ENCODE measurements at places on chromosomes 3 and 15. TPM values are rescaled to one million over a fixed set of nuclear protein-coding genes. Genes with fewer than 3 reads are reported as not detected.

GRCh38 chr3:133578548-133579191 is 5.2 kb downstream of the CDV3 start:
- peak; percentile 31 for DNase-seq

The SAMD7 gene
- not detected for polyA plus RNA-seq

- DNase-seq, result no peak
Observed at GRCh38 chr15:28911310-28911931, 25.6 kb downstream of the APBA2 start.

The C3orf52 gene
- 3.8 TPM for polyA plus RNA-seq

The MAGEL2 gene
- polyA plus RNA-seq, result 0.15 TPM

The NOX5 gene
- not detected for polyA plus RNA-seq

- no peak for DNase-seq
Observed at GRCh38 chr3:4813909-4814304, 165.3 kb upstream of the BHLHE40 start.

The TMOD2 gene
- polyA plus RNA-seq, result 0.54 TPM

DNA sequence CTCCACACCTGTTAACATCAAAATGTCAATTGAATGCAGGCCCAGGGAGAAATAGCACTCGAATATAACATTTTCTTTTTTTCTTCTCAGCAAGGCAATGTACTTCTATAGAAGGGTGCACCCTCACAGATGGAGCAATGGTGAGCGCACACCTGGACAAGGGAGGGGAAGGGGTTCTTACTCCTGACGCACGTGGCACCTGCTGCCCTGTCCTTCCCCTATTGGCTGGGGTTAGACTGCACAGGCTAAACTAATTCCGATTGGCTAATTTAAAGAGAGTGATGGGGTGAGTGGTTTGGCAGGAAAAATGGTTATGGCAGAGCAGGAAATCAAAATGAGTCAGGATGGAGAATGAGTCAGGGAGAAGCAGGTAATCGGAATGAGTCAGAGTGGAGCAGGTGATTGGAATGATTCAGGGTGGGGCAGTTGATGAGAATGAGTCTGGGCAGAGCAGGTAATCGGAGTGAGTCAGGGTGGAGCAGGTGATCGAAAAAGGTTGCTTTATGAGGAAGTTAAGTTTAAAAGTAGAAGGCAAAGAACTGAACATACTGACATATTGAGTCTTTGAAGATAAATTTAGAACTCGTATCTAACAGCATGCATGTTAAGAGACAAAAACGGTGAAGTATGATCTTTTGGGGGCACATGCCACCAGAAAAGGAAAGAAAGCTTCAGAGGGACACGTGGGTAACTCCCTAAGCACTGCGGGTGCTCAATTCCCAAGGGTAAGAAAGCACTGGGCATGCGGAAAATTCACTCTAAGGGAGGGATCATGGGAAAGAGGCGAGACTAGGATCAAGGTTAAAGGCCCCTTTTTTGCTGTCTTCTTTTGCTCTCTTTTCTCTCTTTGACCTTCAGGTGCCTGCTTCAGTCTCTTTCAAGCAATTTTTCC is 72.9 kb upstream of the GALNT15 start:
- DNase-seq, result peak; percentile 96

GRCh38 chr3:25246913-25247312 is 181.2 kb upstream of the RARB start:
- DNase-seq, result no peak

Measured in small intestine (tissue), 16 donors.